ENCODE measurements at places on chromosomes 11 and 22.

DNA sequence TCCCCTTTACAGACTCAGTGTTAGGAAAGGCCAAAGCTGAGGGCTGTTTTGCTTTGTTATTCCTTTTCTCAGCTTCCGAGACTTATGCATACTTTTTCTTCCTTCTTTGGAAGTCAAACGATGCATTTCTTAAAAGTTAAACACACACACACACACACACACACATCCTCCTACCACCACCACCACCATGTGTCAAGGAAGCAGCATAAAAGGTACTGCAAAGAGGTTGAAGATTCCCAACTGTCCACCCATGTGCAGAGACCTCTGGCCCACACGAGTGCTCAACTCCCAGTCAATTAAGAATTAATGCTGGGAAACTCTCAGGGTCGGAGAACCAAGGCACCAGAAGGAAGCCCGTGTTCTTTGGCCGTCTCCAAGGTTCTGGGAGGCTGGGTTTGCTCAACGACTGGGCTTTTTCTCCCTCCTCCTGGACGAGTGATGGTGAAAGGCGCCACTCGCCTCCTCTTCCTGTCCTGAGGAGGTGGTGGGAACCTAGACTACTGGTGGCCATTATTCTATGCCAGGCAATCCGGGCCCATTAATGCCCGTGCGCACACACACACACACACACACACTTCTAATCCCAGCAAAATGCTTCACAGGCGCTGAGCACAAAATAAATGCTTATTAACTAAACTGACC is 15.1 kb downstream of the MN1 start:
- no peak for DNase-seq

- DNase-seq = no peak
These were observed 181.0 kb downstream of the GRIA4 start for GRCh38 chr11:105790840-105791239.

GRCh38 chr11:27563201-27563600 is 56.6 kb upstream of the LIN7C start:
- DNase-seq = no peak

DNA sequence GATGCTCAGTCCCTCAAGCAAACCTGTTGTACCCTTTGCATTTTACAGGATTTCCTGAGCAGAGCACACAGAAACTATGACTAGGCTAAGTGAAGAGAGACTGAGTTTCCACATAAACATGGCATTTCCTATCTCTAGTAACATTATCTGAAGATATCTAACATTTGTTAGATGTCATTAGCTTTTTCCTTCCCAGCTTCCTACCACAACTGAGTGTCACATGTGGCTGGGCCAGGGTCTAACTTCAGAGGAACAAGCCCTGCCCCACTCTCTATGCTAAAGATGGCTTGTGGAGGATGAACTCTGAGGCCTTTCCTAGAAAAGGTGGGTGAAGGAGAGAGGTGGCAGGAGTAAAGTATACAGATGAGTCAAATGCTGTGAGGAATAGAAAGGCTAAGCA is 16.5 kb downstream of the C22orf42 start:
- no peak for DNase-seq

GRCh38 chr11:23932485-23932898 is 564.4 kb upstream of the LUZP2 start:
- no peak for DNase-seq

- no peak for DNase-seq
These were observed 30.4 kb downstream of the TPBGL start for GRCh38 chr11:75270896-75271418.

DNA sequence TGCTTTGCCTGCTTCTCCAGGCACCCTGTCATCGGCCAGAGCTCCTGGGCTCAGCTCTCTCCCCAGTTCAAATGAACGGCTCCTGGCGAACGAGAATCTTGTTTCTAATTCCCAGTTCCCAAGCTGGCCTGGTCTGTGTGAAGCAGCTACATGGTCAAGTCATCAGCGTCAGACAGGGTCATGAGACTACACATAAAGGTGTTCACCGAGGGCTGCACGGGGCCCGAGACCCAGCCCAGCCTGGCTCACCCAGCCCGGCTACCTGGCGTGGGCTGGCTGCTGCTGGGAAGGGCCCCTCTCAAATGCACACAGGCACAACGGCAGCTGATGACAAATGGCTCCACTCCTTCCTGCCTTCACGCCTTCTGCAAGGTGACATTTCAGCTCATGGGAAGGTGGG is 14.6 kb upstream of the CELSR1 start:
- no peak for DNase-seq

- no peak for DNase-seq
These were observed 615 bp upstream of the NFAM1 start for GRCh38 chr22:42432818-42433217.

GRCh38 chr11:112785149-112785548 is 176.1 kb upstream of the NCAM1 start:
- no peak for DNase-seq
